CD8-positive, alpha-beta memory T cell (primary cell): ENCODE measurements at places on chromosomes 2 and 18.

DNA sequence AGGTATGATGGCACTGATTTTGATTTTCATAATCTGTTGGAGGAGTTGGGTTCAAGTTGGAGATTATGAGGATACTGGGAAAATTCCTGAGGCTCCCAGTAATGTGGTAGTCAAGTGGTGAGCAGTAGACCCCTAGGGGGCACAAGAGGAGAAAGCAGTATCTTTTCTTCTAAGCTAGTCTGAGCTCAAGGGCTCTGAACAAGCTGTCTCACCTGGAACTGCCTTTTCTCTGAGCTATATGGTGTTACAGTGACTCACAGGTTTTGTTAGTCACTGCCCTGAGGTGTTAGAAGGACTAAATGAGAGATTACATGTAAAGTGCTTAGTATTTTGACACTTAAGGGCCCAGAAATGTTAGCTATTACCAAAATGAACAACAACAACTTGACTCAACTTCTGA, 42.2 kb downstream of the CD302 start:
- DNase-seq, result no peak
- H3K4me1 ChIP-seq, result no peaks in the 10 kb centered on the region
- no peak overlapping the region for H3K27ac ChIP-seq
- no peak overlapping the region for H3K4me3 ChIP-seq
- H3K27me3 ChIP-seq, result no peaks in the 10 kb centered on the region

GRCh38 chr2:238739668-238740067, 108.2 kb upstream of the TWIST2 start:
- H3K4me3 ChIP-seq, result no peak overlapping the region
- DNase-seq, result no peak
- H3K36me3 ChIP-seq, result no peaks in the 10 kb centered on the region

GRCh38 chr18:8899000-8899399, 193.6 kb downstream of the MTCL1 start:
- no peak overlapping the region for H3K27ac ChIP-seq
- no peaks in the 10 kb centered on the region for H3K36me3 ChIP-seq
- H3K27me3 ChIP-seq, result no peaks in the 10 kb centered on the region
- no peak overlapping the region for H3K4me3 ChIP-seq
- no peaks in the 10 kb centered on the region for H3K4me1 ChIP-seq

GRCh38 chr2:12930391-12930790, 213.7 kb downstream of the TRIB2 start:
- no peaks in the 10 kb centered on the region for H3K36me3 ChIP-seq
- no peak for DNase-seq
- H3K27me3 ChIP-seq, result no peaks in the 10 kb centered on the region
- no peaks in the 10 kb centered on the region for H3K4me1 ChIP-seq
- no peak overlapping the region for H3K4me3 ChIP-seq
